ENCODE measurements at places on chromosomes 6 and 20.

GRCh38 chr6:75422024-75422639 lies 71.5 kb downstream of the FILIP1 start:
- no peak for DNase-seq

DNA sequence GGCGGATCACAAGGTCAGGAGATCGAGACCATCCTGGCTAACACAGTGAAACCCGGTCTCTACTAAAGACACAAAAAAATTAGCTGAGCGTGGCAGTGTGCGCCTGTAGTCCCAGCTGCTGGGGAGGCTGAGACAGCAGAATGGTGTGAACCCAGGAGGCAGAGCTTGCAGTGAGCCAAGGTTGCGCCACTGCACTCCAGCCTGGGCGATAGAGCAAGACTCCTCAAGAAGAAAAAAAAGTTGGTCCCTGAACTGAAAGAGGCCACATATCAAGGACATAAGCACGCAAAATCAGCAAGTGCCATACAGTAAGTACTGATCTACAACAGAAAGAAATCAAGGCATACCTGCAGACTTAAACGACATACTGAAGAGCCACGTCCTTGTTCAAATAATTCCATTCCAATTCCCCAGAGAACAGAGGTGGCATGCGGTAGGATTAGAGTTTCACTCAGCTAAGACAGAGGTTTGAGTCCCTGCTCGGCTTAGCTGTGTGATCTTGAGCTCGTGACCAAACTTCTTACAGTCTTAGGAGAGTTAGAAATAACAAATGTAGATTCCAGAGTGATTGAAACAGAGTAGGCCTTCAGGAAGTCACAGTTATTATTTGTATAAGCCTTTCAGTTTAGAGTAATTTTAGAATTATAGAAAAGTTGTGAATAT lies 29.2 kb downstream of the B4GALT5 start:
- no peak for DNase-seq

DNA sequence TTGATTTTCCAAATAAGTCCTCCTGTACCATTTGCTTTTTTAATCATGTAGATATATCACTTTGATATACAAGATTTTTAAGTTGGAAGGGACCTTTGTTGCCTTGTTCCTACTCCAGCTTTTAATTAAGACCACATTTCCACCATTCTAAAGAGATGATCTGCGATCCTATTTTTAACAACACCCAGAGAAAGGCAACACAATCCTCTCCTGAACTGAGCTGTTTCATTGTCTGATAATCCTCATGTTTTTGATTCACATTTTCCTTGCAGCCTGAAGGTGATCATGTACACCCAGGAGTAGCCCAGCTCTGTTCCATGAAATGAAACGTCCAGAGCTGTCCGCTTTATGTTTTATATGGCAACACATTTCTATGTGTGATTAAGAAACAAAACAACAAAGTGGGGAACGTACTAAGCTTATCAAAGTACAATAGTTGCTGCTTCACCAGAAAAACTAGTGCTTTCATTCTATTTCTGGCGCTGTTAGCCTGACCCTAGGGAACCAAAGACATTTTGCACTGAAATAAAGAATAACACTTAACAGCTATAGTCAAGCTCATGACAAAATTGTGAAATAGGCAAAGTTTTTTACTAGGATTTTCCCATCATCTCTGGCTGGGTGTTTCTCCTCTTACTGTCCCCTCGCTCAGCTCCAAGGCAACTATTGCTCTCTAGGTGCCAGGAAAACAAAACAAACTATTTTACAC lies 22.6 kb upstream of the TRAF3IP2 start:
- DNase-seq: no peak

DNA sequence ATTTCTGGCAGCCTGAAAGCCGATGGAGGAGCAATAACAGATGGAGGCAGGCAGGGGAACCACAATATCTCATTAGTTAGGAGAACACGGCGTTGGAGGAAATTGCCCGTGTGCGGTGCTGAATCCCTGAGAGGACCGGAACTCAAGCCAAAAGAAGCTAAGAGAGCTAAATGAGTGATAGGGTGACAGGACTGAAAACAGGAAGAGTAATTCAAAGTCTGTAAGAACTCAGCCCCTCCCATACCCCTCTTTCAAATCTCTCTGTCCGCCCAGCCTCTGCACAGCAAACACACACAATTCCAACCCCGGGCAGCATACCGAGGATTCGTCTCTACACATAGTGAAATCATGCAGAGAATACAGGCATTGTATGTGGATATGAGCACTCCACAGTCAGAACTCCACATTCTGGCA lies 2.6 kb upstream of the IPCEF1 start:
- DNase-seq: no peak
